ENCODE measurements at places on chromosomes 2 and 18. TPM values are rescaled to one million over a fixed set of nuclear protein-coding genes. Genes with fewer than 3 reads are reported as not detected.

SPP2 gene
- total RNA-seq, result not detected

SIX3 gene
- 2.9 TPM for total RNA-seq

GPR148 gene
- not detected for total RNA-seq

CSRNP3 gene
- 0.01 TPM for total RNA-seq

ABCG8 gene
- not detected for total RNA-seq
